ENCODE measurements at places on chromosomes 3 and 15.

GRCh38 chr3:10173926-10174435, 9.3 kb downstream of the IRAK2 start:
- no peak for DNase-seq

DNA sequence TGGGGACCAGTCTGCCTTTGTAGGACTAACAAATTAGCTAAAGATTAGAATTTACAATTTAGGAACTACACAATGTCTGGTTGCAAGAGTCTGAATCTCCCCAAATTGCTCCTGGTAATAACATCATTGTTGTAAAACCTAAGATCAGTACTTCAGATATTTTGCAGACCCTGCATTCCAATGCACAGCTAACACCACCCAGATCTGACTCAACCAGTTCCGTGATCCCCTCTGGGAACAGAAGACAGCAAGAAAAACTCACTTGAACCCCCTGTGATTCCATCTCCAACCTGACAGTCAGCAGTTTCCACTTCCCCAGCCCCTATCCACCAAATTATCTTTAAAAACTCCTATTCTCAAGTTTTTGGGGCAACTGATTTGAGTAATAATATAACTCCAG, 201.9 kb upstream of the ARPP21 start:
- no peak for DNase-seq

DNA sequence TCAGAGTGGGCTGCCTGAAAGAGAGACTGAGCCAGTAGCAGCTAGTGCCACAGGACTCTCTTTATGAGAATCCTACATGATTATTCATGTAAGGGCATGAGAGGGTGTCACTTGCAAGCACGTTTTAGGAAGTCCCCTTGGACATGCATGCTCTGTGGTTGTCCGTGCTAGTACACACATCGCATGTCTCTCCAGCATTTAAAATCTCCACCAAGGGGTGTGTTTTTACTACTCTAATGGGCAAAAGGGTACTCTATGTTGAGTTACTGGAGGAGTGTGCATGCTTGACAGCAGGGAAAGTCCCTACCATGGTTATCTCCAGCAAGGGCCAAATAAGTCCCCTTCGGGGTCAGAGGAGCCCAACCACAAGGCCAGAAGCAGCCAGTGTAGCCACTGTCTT, 70.7 kb downstream of the DCLK3 start:
- no peak for DNase-seq

DNA sequence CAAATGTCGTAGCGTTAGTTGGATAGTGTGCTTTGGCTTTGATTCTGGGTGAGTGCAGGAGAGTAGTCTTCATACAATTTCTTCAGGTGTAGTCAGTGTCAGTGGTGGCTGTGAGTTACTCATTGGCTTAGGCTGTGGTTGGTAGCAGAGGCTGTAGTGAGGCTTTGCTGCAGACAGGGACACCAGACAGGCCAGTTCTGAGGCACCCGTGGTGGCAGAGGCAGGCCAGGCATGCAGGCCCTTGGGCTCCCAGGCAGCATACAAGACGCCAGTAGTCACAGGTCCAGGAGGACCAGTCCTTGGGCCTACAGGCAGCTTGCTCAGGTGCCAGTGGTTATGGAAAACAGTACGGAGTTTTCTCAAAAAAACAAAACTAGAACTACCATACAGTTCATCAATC, 61.3 kb downstream of the DMXL2 start:
- no peak for DNase-seq

- no peak for DNase-seq
These were observed 1.6 kb downstream of the PTX3 start for GRCh38 chr3:157438194-157438730.

GRCh38 chr3:96434651-96435050, 379.7 kb upstream of the EPHA6 start:
- DNase-seq, result no peak

DNA sequence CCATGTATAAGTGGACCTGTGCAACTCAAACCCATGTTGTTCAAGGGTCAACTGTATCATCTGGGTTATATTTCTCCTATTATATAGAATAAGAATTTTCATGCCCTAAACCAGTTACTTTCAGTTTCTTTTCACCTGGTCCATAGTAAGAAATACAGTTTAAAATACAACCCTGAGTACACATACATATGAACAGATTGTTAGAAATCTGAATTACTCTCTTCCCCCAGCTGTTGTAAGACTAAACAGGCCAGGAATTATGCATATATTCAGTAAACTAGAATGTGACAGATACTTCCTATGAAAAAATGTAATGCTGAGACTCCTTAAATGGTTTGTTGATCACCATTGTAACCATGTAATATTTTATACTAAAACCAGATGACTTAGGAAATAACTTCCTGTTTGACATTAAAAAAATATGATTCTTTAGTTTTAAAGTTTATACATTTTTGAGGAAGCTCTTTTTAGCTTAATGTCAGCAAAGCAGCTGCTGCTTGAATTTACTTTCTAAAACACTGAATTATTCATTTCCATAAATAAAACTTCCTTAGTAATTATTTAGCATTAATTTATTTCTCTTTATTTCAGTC, 52.5 kb upstream of the ZCWPW2 start:
- no peak for DNase-seq

- no peak for DNase-seq
These were observed 112.7 kb downstream of the NFKBIZ start for GRCh38 chr3:101962055-101962454.

Data from NCI-H2029 treated with DMSO at 0.1 percent for 48 hours (cell line).